Subcutaneous preadipocyte (primary cell): ENCODE measurements at places on chromosomes 5 and 9. TPM values are rescaled to one million over a fixed set of nuclear protein-coding genes. Genes with fewer than 3 reads are reported as not detected.

Gene ROR2
- total RNA-seq = 0.78 and 11.8 TPM in 2 replicates

Gene PCDHGA4
- 1.5 and 3.5 TPM in 2 replicates for total RNA-seq

Gene BNC2
- 47.5 and 50.3 TPM in 2 replicates for total RNA-seq

Gene SHB
- 9.9 and 17.8 TPM in 2 replicates for total RNA-seq

Gene VCP
- 288 and 366 TPM in 2 replicates for total RNA-seq

Gene ACO1
- 69.8 and 95.2 TPM in 2 replicates for total RNA-seq

Gene ZNF366
- total RNA-seq = not detected in 2 replicates

Gene SLC23A1
- not detected in 2 replicates for total RNA-seq

Gene JAK2
- total RNA-seq = 5.5 and 5.9 TPM in 2 replicates

Gene OR1L4
- total RNA-seq = not detected in 2 replicates

Gene CCL21
- not detected in 2 replicates for total RNA-seq

Gene PCDHGB2
- 1.1 and 2.0 TPM in 2 replicates for total RNA-seq

Gene TAF1L
- total RNA-seq = not detected in 2 replicates

Gene TMEM174
- not detected in 2 replicates for total RNA-seq

Gene POU5F2
- total RNA-seq = 1.5 and 1.8 TPM in 2 replicates

Gene CNTNAP3B
- total RNA-seq = not detected in 2 replicates

Gene SPATA31C2
- total RNA-seq = not detected in 2 replicates

Gene CARTPT
- not detected in 2 replicates for total RNA-seq

Gene SEMA6A
- total RNA-seq = 0.20 and 0.37 TPM in 2 replicates

Gene SEC24A
- total RNA-seq = 19.8 and 28.9 TPM in 2 replicates

Gene HK3
- total RNA-seq = not detected in 2 replicates

Gene PDZD2
- under 0.01 and 0.73 TPM in 2 replicates for total RNA-seq

Gene IL9
- not detected in 2 replicates for total RNA-seq

Gene CYFIP2
- 15.1 and 29.7 TPM in 2 replicates for total RNA-seq

Gene SPEF2
- total RNA-seq = 3.3 and 5.1 TPM in 2 replicates

Gene PCDHGB7
- total RNA-seq = 5.9 and 6.6 TPM in 2 replicates

Gene LMX1B
- under 0.01 TPM in 1 of 2 replicates, not detected in the other for total RNA-seq

Gene OTP
- not detected in 2 replicates for total RNA-seq

Gene TEX48
- not detected in 2 replicates for total RNA-seq

Gene BTNL8
- total RNA-seq = not detected in 2 replicates

Gene KCNMB1
- not detected in 2 replicates for total RNA-seq

Gene PKN3
- 1.8 and 3.3 TPM in 2 replicates for total RNA-seq

Gene ECSCR
- 0.37 TPM in 1 of 2 replicates, not detected in the other for total RNA-seq

Gene SLC6A18
- not detected in 2 replicates for total RNA-seq

Gene SEPTIN8
- 23.9 and 33.2 TPM in 2 replicates for total RNA-seq

Gene BTNL9
- total RNA-seq = 0.37 TPM in 1 of 2 replicates, not detected in the other

Gene NSMF
- 31.2 and 34.6 TPM in 2 replicates for total RNA-seq

Gene ARPC5L
- 12.9 and 14.1 TPM in 2 replicates for total RNA-seq
